ENCODE measurements at places on chromosomes 2 and 18.

- no peak for DNase-seq
Observed at GRCh38 chr18:73896685-73897084, 250.9 kb downstream of the FBXO15 start.

GRCh38 chr2:197828464-197829135 is 24.2 kb downstream of the PLCL1 start:
- DNase-seq, result no peak

- DNase-seq, result no peak
Observed at GRCh38 chr2:66850376-66850775, 415.5 kb downstream of the MEIS1 start.

DNA sequence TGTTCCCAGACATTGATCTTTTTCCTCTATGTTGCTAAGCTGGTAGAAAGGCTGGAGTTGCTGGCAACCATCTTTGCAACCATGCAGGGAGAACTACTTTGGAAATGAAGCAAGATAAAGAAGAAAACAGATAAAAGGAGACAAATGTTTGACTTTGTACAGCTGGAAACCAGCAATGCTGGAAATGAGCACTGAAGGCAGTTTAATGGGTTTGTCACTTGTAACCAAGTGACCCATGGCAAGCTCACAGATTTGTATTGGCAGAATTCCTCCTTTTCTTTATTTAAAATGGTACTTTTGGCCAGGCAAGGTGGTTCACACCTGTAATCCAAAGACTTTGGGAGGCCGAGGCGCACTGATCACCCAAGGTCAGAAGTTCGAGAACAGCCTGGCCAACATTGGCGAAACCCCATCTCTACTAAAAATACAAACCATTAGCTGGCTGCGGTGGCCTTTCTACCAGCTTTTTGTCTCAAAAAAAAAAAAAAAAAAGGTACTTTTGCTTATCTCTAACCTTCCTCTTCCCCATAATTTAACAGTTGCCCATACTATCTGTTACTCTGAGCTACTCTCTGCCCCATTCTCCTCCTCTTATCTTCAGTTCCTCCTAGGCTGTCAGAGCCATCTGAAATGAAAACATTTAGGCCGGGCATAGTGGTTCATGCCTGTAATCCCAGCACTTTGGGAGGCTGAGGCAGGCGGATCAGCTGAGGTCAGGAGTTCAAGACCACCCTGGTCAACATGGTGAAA is 2.0 kb upstream of the BOLA3 start:
- DNase-seq, result no peak

DNA sequence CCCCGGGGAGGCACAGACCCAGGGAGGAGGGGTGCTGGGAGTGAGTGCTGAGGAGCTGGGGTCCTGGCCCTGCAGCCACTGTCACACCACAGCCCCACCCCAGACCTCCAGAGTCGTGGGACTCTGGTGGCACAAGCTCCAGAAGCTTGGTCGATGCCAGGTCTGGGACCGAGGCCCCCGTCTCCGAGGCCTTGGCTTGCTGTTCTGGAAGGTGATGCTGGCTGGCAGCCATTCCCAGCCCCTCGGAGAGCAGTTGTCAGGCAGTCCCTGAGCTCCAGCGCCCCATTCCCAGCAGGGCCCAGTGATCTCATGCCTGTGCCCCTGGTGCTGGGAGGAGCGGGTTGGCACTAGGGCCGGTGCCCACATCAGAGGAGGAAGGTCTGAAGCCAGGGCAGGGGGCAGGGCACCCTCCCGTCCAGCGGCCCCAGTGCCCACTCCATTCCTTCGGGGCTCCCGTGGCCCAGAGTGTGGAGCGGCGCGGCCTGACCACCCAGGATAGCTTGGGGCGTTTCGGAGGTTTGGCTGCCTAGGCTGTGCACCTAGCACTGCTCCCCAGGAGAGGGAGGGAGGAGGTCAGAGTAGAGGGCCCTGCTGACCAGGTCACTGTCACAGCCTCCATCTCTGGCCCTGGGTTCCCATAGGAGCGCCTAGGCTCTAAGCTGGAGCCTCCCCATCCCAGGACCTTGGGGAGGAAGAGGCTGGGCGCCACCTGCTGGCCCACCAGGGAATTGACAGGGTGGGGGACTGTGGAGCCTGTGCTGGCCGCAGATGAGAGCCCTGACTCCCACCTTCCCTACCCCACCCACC is 16.8 kb upstream of the ALPI start:
- DNase-seq, result peak; percentile 53

DNA sequence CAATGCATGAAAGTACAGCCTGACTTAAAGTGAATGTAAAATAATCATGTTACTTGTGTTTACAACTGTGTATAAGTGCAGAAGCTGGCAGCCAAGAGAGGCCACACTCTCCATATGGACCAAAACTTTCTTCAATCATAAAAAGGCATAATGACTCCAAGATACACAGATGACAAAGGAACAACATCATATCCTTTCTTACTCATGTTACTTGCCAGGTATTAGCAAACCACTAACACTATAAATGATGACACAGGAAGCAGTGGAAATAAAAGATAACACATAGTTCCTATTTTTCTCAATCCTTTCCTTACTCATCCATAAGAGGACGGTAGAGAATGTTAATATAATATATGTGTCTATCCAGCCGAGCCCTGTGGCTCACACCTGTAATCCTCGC is 400.0 kb upstream of the CDH2 start:
- no peak for DNase-seq

- no peak for DNase-seq
Observed at GRCh38 chr18:10215446-10215845, 239.0 kb upstream of the APCDD1 start.

GRCh38 chr2:71498261-71498701 is 44.9 kb downstream of the DYSF start:
- no peak for DNase-seq

GRCh38 chr2:48927355-48927754 is 171.8 kb upstream of the LHCGR start:
- DNase-seq, result no peak

- no peak for DNase-seq
Observed at GRCh38 chr2:42021464-42021863, 26.4 kb upstream of the PKDCC start.

GRCh38 chr2:196314780-196315179 is 143.4 kb upstream of the STK17B start:
- no peak for DNase-seq

DNA sequence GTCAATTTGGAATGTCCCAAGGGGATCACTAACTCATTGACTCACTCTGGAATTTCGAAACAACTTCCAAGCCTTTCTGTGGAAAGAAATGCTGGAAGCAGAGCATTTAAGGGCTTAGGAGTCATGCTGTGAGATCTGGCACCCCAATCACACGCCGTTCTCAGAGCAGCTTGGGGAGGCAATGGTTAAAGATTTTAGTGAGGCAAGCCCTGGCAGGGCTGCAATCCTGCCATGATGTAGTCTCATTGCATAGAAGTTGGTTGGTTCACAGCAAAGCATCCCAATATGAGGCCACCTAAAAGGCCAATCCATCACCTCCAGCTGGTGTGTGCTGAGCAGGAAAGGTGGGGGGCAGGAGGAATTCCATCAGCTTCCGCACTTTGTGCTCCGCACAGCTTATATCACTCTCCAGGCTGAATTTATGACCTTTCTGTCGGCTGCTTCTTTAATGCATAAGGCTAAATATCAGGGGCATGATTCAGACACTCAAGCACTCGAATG is 1043.9 kb upstream of the POU3F3 start:
- no peak for DNase-seq

DNA sequence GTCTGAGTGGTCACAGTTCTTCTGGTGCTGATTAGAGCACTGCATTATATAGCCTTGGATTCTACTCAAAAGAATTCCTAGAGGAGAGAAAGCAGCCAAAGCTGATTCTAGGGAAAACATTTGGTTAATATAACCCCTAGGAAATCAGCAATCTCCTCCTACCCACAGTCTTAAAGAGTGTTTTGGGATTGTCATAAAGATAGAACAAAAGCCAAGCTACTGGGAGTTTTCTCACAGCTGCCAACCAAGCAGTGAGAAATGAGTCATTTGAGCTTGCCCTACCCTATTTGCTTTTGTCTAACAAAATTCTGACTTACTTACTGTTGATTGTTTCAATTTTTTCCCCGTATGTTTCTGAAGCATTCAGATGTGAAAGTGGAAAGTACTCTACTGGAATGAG is 469.3 kb downstream of the PLCL1 start:
- DNase-seq, result no peak

DNA sequence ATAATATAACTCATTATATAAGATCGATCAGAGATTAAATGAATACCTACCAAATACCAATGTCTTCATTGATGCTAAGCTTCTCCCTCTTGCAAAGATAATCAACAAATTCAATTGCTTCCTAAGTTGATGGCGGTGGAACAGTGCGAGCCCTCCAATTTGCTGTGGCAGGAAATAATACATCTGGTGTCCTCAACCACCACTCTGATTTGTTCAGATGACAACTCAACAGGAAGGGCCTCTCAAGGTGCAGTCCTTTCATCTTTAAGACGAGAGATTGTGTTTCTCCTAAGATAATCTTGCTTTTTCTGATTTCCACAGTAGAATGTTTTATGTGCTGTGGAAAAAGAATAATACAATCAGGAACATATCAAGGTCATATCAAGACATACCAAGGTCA is 56.6 kb upstream of the IGFBP2 start:
- DNase-seq, result no peak

DNA sequence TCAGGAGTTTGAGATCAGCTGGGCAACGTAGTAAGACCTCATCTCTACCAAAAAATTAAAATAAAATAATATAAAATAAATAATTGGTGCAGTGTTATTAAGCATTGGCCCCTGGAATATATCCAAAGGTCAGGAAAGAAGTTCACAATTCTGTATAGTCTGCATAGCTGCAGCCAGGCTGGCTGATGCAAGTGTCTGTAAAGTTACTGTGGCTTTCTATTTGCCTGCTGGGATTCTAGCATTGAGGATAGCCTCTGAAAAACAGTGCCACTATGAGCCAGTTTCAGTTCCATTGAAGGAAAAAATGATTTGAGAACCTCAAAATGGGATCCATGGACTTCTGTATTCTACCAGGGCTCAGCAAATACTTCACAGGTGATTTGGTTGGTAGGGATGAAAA is 208.6 kb downstream of the PARD3B start:
- no peak for DNase-seq

GRCh38 chr18:35739778-35740177 is 158.2 kb downstream of the GALNT1 start:
- DNase-seq, result no peak

GRCh38 chr2:153873052-153874048 is 1.6 kb downstream of the GALNT13 start:
- no peak for DNase-seq

DNA sequence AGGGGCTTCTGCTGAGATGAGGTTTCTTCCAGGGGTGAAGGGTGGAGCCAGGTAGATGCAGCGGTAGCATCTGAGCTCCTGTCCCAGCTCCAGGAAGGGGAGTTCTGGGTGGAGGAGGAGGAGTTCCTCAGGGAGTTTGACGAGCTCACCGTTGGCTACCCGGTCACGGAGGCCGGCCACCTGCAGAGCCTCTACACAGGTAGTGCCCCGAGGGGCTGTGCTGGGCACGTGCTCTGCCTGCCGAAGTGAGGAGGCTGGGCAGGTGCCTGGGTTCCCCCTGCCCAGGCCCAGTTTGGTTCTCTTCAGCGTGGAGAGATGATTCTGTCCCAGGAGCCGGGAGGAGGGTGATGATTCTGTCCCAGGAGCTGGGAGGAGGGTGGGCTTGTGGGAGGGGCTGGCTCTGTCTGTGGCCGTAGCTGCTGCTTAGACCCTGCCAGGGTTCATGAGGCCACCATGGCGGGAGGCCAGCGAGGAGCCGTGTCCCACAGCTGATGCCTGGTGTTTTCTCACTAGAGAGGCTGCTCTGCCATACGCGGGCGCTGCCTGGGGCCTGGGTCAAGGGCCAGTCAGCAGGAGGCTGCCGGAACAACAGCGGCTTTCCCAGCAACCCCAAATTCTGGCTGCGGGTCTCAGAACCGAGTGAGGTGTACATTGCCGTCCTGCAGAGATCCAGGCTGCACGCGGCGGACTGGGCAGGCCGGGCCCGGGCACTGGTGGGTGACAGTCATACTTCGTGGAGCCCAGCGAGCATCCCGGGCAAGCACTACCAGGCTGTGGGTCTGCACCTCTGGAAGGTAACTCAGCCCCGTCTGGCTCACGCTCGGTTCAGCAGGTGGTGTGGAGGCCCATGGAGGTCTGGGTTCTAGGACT is 8.2 kb downstream of the CAPN10 start:
- DNase-seq, result no peak

- no peak for DNase-seq
Observed at GRCh38 chr2:181310967-181311366, 146.2 kb upstream of the ITGA4 start.

DNA sequence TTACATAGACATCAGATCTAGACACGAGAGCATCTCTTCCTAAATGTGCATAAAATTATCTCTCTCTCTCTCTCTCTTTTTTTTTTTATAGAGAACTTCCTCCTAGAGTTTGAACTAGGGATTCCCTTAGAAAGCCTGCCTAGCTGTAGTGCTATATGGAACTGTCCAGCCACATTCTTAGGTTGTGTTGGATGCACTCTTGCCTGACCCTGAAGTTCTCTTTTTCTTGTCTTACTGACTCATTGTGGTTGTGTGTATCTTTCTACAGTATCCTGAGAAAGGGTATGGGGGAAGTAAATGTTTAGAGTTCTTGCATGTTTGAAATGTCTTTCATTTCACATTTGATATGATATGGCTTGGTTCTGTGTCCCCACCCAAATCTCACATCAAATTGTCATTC is 368.2 kb downstream of the CDH2 start:
- no peak for DNase-seq

DNA sequence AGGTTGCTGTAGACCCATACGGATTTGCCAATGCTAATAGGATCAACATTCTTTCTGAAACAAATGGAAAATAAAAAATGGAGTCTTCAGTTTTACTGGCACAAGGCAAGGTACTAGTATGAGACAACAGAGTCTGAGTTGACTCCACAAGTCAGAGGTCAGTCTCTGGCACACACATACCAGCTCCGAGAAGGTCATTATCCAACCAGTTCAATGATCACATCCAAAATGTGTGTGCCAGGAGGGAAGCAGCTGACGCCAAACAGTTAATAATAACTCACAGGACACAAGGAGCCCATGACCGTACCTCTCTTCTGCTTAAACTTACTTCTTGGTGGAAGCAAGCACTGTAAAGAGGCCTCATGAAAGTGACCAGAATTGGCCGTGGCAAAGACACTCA is 528.6 kb downstream of the ZNF516 start:
- no peak for DNase-seq

DNA sequence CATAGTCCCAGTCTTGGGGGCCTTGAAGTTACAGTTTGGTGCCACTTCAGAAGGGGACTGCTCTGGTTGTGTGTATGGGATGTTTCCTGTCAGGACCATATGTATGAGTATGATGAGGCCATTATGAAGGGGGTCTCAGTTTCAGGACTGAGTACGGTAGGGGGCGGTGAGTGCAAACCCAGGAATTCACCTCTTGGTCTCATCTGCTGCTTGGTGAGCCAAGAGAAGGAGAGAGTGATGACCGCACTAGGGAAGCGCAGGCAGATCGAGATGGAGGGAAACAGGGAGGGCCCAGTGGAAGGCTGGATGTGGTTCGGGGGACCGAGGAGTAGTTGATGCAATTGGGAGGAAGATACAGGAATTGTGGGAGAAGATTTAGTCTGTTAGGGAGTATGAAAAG is 28.5 kb downstream of the DCDC2C start:
- DNase-seq, result no peak
